CD4-positive, alpha-beta T cell treated with Interferon gamma for 1 hour (primary cell): ENCODE measurements at places on chromosomes 4 and X.

GRCh38 chrX:8306291-8306925 lies 135.3 kb upstream of the VCX2 start:
- no peak for DNase-seq

GRCh38 chr4:41218703-41219102 lies 4.4 kb upstream of the APBB2 start:
- DNase-seq = no peak

DNA sequence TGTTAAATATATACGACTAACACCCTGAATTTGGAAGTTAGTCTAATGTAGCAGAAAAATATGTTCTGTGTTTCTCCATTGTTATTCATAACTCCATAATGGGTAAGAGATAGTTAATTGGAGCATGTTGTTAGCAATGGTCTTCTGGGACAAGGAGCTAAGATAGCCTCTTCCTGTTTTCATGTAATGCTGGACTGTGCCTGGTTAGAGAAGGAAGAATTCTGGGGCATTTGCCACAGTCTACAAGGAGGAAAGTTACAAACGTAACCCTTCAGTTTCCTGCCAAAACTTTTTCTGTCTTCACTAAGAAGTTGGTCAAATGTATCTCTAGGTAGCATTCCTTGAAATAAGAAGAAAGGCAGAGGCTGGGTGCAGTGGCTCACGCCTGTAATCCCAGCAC lies 5.8 kb downstream of the PRDX4 start:
- no peak for DNase-seq

- DNase-seq = no peak
These were observed 347.9 kb downstream of the DCHS2 start for GRCh38 chr4:154143720-154144119.

DNA sequence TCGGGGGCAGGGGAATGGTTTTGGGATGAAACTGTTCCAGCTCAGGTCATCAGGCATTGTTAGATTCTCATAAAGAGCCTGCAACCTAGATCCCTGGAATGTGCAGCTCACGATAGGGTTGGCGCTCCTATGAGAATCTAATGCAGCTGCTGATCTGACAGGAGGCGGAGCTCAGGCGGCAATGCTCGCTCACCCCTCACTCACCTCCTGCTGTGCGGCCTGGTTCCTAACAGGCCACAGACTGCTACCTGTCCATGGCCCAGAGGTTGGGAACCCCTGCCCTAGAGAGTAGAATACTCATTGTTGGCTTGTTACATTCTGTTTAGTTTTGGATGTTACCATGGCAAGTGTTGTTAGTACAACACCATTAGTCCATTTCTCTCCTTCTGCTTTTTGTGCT lies 40.8 kb upstream of the STX18 start:
- DNase-seq = no peak

- no peak for DNase-seq
These were observed 249.8 kb upstream of the AADAT start for GRCh38 chr4:170339522-170339921.

GRCh38 chr4:98261405-98262291 lies 464 bp downstream of the RAP1GDS1 start:
- DNase-seq = peak; percentile 2

GRCh38 chrX:147635186-147635585 lies 276.5 kb upstream of the FMR1 start:
- no peak for DNase-seq

DNA sequence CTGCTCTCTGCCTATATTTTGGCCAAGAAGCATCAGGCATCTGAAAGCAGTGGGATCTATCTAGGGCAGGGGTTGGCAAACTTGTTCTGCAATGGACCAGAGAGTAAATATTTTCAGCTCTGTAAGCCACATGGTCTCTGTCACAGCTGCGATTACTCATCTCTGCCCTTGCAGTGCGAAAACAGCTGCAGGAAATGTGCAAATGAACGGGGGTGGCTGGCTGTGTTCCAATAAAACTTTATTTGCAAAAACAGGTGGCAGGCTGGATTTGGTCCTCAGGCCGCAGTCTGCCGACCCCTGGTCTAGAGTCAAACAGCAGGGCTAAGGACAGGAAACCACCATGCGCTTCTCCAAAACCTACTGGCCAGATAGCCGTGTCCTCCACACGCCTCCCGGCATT lies 48.6 kb downstream of the ACOX3 start:
- no peak for DNase-seq

DNA sequence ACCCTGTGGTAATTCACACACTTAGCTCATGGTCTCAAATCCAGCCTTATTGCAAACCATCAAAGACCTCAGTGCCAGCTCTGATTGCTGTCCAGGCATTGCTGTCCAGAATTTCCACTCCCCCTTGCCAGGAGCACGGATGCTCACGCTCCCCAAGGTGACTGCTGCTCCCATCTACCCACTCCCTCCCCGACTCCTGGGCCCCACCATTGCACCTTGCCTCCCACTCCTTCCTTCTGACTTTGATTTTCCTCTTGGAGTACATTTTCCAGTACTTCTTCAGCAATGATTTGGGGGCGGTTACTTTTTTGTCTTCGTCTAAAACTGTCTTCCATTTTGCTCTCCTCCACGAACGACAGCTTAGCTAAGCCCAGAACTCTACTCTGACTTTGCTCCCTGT lies 11.5 kb downstream of the ZFYVE28 start:
- DNase-seq = no peak

DNA sequence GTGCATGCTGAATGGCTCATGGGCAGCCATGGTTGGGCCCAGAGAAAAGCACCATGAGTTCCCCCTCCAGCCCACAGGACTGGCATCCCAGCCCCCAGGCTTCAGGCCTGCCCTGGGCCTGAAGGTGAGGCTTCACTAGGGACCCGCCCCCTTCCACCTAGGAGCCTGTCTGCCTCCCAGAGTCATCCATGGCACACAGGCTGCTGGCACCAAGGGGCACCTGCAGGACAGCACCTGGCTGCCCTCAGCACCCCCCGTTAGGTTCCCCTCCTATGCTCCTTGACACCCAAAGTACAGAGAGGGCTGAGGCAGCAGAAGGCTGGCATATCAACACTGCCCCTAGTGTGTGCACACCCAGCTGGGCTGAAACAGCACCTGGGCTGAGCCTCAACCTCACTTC lies 566.7 kb upstream of the PCDH7 start:
- DNase-seq = no peak

- DNase-seq = no peak
These were observed 3.7 kb downstream of the ATP6AP1 start for GRCh38 chrX:154432210-154432609.

GRCh38 chr4:150067859-150068258 lies 10.4 kb upstream of the DCLK2 start:
- DNase-seq = no peak

DNA sequence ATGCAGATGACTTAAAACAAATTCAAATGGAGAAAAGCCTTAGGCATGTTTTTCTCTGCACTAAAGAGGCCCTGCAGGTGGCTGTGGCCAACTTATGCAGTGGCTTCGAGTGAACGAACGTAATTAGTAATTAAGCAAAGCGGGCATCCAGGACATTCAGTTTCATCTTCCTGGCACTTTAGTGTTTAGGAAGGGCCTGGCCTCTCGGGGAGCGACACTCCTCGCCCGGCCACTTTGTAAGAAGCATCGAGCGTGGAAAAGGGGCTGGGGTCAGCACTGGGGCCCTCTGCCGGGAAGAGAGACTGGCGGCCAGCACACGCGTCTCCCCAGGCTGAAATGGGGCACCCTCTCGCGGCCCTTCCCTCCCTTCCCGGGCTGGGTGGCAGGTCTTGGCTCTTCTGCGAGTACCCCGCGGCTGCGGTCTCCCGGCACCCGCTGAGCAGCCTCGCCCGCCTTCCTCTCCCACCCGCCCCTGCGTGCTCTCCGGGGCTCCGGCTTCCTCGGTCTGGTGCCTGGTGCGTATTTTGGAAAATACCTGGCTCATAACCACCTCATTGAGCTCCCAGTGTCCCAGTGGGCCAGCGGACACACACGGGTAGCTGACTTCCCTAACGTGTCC lies 677 bp upstream of the CYP4V2 start:
- peak; percentile 42 for DNase-seq

- DNase-seq = no peak
These were observed 160.0 kb upstream of the NHS start for GRCh38 chrX:17214962-17215361.

GRCh38 chr4:18069810-18070209 lies 48.3 kb upstream of the LCORL start:
- DNase-seq = no peak

GRCh38 chr4:185743722-185744487 lies 68.1 kb downstream of the SORBS2 start:
- DNase-seq = no peak

- no peak for DNase-seq
These were observed 85.5 kb downstream of the CAMK2D start for GRCh38 chr4:113675731-113676697.

DNA sequence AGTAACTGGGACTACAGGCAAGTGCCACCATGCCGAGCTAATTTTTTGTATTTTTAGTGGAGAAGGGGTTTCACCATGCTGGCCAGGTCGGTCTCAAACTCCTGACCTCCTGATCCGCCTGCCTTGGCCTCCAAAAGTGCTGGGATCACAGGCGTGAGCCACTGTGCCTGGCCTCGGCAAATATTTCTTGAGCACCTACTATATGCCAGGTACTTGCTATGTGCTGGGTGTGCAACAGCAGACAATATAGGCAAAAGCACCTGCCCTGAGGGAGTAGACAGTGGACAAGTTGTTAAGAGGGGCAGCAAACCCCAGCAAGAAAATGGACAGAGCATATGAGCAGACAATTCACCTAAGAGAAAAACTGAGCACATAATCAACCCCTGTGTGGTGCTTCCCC lies 51.0 kb upstream of the CDKN2AIP start:
- no peak for DNase-seq

DNA sequence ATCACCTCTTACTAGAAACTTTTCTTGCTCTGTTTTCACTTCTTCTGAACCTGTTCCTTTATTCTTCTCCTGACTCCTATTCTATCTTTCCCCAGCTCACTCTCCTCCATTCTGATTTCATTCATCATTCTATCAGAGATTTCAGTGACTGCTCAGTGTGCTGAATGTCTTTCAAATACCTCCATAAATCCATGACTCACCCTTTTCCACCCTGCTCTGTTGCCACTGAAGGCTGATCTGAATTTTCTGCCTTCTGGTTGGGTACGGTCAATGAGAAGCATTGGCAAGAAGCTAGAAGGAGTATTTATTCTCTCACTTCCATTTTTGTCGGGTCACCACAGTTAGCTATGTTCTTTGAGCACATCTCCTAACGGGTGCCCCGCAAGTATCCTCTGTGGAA lies 265.9 kb downstream of the CBLL2 start:
- no peak for DNase-seq

GRCh38 chr4:36794716-36795115 lies 449.8 kb upstream of the NWD2 start:
- no peak for DNase-seq

DNA sequence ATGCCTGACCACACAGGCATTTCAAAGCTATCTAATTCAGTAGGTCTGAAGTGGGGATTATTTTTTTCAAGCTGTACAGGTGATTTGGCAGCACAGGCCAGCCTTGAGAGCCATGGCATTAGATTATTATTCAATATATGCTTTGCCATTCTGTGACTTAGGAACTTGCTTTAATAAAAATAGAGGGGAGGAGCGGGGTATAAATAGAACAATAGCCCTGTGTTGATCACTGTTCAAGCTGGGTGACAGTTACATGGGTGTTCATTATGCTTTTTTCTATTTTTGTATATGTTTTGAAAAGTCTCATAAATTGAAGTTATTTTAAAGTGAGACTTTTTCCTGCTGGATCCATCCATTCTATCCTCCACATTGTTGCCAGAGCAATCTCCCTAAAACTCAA lies 20.3 kb downstream of the HUWE1 start:
- no peak for DNase-seq

DNA sequence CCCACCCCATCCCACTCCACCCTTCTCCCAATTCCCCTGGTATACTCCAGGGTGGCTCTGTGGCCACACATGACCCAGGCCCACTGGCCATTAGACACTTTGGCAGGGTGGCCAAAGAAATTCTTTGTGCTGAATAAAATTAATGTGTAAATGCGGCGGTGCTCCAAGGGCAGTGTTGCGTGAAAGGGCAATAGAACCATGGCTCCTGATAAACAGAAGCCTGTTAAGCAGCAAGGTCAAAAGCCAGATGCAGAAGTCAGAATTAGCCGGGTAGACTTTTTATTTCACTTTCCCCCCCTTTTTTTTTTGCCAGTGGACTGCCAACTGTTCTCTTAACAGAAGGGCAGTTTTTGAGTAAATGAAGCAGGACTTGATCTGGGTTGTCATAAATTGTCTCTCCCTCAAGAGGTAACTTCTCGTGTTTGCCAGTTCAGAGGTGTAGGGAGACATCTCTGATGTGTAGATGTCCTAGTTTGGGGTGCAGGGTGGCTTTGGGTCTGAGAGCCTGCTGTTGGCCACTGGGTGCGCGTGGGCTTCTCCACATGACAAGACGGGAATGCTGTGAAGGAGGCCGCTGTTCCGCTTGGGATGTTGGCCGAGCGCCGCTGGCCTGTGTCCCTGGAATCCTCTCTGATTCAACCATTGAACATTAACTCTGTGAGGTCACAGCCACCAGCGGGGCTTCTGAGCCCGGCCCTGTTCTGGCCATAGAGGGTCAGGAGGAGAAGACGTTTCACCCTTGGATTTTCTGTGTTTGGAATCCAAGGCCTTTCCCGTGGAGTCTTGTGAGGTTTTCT lies 139.5 kb downstream of the TBL1X start:
- no peak for DNase-seq

DNA sequence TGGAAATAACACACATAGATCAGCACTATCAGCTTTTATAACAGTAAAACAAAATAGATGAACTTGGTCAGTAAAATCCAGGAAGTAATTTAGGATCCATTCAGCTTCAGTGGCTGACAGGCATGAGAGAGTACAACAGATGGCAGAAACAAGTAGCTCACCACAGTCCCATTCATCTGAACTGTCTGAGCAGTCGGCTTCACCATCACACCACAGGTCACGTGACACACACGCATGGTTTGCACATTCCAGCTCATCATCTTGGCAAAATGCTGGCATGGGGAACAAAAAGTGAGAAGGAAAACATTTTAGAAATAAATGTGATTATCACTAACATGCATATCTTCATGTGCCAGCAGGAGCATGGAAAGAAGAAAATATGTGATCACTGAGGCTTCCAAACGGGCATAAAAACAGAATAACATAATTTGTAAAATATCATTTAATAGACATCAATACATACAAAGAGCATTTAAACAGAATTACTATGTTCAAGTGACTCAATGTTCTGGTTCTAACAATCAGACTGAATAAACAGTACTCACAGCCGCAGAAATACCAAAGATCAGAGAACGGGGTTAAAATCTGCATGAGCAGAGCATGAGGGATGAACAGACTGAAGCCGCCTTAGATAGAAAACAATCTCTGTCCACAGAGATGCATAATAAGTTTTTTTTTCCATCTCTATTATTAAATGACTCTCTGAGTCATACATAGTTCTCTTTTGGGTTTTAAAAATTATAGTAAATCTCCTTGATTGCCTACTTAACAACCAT lies 158.1 kb downstream of the ATP10D start:
- DNase-seq = no peak

DNA sequence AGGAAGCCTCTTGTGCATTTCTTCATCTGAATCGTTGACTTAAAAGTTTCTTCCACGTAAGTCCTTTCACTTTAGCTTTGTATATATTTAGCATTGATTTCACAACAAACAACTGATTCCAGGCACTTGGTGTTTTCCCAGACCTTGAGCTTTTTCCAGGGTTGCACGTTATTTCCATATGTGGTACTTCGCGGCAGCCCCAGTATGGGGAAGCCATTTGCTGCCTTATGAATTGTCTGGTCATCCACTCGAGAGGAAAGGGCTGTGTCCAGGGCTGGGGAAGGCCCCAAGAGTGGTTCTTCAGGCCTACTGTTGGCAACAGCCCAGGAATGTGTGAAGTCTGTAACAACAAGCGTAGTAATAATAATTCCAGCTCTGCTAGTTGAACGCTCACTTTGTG lies 2.8 kb upstream of the TLR8 start:
- DNase-seq = no peak
